ENCODE measurements at places on chromosomes 1 and 21.

DNA sequence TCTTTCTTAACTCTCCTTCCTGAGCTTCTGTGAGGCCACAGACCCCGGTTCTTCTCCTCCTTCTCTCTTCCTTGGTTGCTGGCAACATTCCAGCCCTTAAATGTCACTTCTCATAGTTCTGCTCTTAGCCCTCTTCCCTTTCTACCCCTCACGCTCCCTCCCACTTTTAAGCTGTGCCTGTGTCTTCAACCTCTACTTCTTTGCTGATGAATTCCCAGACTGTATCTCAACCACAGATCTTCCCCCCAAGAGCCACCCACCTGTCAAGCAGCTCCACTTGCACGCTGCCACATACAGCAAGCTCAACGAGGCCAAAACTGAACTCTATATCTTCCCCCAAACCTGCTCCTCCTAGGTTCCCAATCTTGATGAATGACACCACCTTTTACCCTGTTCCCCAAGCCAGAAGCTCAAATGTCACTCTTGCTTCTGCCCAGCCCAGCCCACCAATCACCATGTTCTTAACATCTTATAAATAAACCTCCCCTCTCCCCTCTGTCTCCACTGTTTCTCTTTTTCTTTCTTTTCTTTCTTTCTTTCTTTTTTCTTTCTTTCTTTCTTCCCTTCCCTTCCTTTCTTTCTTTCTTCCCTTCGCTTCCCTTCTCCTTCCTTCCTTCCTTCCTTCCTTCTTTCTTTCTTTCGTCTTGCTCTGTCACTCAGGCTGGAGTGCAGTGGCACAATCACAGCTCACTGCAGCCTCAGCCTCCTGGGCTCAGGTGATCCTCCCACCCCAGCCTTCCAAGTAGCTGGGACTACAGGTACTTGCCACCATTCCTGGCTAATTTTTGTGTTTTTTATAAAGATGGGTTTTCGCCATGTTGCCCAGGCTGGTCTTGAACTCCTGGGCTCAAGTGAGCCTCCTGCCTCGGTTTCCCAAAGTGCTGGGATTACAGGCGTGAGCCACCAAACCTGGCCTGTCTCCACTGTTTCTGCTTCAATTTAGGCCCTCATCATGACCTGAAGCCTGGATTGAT is 19.8 kb upstream of the PTP4A2 start:
- no peak for DNase-seq

DNA sequence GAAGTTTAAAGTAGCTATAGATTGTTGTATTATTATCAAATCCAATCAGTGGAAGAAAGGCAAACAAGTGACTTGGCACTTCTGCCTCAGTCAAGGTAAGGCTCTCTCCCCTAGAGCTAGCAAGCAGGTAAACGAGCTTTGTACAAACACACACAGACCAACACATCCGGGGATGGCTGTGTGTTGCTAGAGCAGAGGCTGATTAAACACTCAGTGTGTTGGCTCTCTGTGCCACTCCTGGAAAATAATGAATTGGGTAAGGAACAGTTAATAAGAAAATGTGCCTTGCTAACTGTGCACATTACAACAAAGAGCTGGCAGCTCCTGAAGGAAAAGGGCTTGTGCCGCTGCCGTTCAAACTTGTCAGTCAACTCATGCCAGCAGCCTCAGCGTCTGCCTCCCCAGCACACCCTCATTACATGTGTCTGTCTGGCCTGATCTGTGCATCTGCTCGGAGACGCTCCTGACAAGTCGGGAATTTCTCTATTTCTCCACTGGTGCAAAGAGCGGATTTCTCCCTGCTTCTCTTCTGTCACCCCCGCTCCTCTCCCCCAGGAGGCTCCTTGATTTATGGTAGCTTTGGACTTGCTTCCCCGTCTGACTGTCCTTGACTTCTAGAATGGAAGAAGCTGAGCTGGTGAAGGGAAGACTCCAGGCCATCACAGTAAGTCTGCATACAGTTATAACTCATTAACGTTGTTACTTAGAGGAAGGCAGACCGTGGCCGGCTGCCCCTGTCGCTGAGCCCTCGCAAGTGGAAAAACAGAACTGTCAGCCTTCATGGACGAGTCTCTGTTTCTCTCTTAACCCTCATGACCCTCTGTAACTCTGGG is at the start of gene PALMD:
PALMD (plus strand) TSS at position 415 of the 833 bp plus-strand sequence; CDS start at position 620, 205 bp downstream.
- DNase-seq = peak; percentile 65

DNA sequence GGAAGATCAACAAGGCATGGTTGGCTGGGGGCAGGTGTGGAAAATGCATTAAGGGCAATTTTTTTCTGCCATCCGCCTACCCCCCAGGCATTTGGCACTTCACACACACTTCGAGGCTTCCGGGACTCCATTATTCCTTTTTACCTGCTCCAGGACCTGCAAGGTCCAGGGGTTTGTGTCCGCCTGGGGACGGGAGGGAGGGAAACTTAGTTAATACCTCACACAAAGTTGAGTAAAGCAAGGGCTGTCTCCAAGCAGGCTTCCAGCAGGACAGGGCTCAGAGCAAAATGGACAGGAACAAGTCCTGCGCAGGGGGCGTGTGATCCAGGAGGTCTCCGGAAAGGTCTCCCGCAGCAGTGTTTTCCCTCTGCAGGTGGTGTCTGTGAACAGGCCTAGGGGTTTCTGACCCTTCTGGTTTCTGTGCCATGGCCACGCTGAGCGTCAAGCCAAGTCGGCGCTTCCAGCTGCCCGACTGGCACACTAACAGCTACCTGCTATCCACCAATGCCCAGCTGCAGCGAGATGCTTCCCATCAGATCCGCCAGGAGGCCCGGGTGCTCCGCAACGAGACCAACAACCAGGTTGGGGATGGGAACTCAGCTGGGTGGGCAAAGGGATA is 712 bp downstream of the TEKT2 start:
- DNase-seq = no peak

DNA sequence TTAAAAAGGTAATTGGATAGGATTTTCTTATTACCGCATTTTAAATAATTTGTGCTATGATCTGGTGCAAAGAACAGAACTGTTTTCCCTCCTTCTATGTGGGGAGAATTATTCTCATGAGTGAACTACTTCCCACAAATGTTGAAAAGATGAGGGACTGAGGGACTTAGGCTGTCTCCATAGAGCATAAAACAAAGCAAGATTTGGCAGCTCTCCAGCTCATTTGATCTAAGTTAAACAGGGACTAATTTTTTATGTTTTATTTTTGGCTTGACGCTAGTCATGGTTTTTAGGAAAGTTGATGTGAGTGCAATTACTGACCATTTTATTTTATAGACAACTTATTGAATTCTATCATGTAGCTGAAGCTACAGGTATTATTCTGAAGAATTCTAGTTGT is 362.3 kb downstream of the HLX start:
- no peak for DNase-seq

DNA sequence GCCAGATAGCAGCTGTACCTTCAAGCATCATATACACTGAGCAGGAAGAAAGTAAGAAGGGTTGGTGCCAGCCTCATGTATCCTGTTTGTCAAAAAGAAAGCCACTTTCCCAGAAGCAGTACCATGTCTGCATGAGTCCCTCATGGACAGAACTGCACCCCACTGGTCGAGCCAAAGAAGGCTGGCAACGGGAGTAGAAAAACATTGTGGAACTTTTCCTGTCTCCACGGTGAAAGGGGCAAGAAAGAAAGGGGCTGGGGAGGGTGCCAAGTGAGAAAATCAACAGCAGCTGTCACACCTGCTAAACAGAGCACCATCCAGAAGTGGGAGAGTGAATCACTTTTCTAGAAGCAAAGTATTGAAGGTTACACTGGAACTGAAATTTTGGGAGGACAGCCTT is 621.7 kb downstream of the LMO4 start:
- no peak for DNase-seq

DNA sequence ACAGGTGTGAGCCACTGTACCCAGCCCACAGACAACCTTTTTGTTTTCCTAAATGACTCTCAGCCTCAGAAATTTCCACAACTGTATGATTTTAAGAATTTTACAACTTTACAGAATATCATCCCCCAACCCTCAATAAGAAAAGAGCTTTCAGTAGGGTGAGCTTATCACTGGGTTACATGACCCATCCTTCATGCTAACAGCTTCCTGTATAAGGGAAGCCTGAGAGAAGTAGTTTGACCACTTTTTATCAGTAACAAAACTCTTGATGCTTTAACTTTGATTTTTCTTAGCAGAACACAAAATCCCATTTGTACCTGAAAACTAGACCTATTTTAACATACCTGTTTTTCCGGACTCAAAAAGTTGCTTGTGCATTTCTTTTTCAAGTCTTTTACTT is 9.7 kb upstream of the MYBPHL start:
- DNase-seq = no peak

DNA sequence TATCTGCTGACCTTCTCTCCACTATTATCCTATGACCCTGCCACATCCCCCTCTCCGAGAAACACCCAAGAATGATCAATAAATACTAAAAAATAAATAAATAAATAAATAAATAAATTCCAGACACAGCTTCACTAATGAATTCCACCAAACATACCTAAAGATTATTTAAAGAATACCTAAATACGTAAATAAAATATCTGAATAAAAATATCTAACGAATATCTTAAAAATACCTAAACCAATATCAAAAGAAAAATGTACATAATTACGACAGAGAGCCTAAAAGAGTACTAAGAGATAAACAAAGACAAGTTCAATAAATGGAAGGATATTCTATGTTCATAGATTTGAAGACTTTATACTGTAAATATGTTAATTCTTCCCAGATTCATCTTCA is 132.5 kb downstream of the FAF1 start:
- DNase-seq = no peak

- DNase-seq = no peak
Measured at GRCh38 chr1:216111842-216112241, 311.4 kb downstream of the USH2A start.

- no peak for DNase-seq
Measured at GRCh38 chr1:10696977-10697376, 99.5 kb downstream of the CASZ1 start.

- DNase-seq = no peak
Measured at GRCh38 chr1:53237638-53238037, 680 bp downstream of the MAGOH start.

- peak; percentile 8 for DNase-seq
Measured at GRCh38 chr1:9326596-9326995, 33.9 kb downstream of the SPSB1 start.

GRCh38 chr1:112937495-112937894 is 18.5 kb downstream of the SLC16A1 start:
- no peak for DNase-seq

DNA sequence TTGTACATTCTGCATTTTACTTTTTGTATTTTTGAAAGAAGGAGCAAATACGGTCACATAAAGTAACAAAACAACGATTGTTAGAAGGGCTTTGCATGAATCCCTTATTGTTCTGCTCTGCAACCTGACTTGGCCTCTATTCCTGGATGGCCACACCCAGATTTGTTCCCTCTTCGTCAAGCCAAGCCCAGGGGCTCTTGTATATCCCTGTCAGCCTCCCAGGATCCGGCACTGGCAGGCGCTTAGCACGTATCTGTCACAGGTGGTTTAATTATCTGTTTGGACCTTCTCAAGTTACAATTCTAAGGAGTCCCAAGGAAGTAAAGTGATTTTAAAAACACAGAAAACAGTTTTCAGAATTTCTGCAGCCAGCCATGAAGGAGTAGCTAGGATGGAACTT is 28.0 kb downstream of the CRYAA start:
- DNase-seq = no peak

DNA sequence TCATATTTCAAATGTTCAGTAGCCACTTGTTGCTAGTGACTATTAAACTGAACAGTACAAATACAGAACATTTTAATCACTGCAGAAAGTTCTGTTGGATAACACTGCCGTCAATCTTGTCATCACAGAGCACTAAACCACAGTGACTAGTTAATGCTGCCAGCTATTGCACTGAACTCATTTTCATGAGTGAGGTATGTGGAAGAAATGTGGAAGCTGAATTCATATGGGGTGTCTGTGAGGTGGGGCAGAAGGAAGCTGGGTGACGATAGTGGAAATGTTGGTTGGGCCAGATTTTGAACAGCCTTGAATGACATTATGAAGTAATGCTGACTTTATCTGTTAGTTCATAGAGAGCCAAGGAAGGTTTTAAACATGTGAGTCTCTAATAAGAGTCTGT is 49.6 kb downstream of the OSBPL9 start:
- no peak for DNase-seq

DNA sequence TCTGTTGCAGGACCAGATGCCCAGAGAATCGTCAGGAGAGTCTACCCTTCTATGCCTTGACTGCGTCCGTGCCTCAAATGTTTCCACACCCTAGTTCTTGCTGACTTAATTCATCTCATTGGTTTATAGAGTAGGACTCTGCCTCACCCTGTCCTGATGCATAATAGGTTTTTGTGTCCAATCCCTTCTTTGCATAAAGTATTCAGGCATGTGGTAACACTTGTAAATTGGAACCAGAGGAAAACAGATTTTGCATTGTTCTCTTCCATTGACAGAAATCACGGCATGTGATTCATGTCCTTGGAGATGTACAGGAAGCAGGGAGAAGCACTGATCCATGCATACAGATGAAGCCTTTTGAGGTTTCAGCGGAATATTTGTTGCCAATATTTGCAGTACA is 29.5 kb downstream of the PLPPR5 start:
- DNase-seq = no peak

DNA sequence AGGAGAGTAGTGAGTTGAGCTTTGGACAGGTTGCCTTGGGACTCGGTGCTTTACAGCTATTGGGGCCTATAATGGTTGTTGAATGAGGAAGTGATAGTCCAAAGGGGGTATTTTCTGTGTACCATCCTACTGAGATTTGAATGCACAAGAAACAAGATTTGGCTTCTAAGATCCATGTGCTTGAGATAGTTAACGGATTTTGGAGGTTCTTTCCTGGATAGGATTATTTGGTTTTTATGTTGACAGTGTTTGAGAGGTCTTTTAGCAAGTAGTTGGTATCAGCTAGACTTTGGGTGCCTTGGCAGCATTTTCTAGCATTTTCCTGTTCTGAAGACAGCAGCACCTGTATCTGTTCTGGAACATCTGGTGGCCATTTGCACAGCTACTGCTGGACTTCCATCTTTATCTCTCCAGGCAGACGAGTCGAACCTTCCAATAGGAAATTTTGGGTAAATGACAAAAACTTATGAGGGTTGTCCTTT is 3.6 kb upstream of the SCAF4 start:
- no peak for DNase-seq

DNA sequence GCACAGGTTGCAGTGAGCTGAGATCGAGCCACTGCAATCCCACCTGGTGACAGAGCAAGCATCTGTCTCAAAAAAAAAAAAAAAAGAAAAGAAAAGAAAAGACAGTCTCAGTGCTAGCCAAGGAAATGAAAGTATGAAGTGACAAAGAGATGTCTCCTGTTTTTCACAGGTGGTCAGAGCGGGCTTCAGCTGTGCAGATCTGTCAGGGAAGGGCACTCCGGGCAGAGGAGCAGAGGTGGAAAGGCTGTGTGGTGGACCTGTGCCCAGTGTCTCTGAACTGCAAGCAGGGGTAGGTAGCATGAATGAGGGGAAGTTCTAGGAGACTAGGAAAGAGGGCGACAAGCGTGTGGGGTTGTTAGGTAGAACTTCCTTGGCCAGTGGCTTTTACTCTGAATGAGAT is 67.5 kb downstream of the CD247 start:
- DNase-seq = no peak

DNA sequence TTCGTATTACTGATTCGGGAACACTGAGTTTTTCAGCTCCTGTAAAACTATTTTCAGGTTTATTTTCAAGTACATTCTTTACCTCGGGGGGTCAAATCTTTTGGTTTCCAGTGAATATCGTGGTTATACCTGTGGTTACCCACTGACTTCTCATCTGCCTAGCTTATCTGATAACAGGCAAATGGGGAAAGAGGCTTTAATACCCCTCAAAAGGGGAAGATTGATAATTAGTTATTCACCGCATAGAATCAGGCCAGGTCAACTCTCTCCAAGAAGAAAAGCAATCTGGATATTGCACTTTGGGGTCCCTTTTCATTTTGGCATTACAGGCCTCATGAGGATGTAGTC is 23.0 kb downstream of the RUNX1 start:
- no peak for DNase-seq

Measured in NCI-H1694 (cell line).